ENCODE measurements at places on chromosomes 6 and 20.

- no peak for DNase-seq
Measured at GRCh38 chr6:44260011-44260410, 2.7 kb upstream of the SLC35B2 start.

- DNase-seq = no peak
Measured at GRCh38 chr20:51022803-51023616, at the start of gene KCNG1. KCNG1 (minus strand) TSS chr20:51023107; CDS start chr20:51010338, 12,769 bp downstream.

DNA sequence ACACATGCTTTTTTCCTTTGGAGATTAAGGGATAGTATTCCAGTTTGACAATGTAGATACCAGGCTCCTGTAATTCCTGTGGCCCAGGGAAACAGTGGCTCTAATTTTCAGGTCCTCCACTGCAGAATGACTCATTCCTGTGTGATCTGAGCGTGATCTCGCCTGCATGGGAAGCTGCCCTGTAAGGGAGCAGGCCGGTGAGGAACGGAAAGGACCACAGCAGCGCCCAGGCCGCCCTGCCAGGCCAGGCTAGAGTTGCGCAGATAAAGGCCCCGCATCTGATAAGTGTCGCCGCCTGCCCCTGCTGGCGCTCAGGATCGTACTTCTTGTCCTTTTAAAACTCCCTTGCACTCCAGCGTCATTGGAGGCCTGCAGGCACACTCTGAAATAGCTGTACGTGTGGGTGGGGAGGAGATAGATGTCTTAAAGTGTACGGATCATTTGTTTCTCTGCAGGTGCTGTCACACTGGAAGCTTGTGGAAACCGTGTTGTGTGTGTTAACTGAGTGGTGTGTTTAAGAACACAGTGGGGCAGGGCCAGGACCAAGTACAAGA is 60.7 kb downstream of the SYNJ2 start:
- DNase-seq = peak; percentile 48

DNA sequence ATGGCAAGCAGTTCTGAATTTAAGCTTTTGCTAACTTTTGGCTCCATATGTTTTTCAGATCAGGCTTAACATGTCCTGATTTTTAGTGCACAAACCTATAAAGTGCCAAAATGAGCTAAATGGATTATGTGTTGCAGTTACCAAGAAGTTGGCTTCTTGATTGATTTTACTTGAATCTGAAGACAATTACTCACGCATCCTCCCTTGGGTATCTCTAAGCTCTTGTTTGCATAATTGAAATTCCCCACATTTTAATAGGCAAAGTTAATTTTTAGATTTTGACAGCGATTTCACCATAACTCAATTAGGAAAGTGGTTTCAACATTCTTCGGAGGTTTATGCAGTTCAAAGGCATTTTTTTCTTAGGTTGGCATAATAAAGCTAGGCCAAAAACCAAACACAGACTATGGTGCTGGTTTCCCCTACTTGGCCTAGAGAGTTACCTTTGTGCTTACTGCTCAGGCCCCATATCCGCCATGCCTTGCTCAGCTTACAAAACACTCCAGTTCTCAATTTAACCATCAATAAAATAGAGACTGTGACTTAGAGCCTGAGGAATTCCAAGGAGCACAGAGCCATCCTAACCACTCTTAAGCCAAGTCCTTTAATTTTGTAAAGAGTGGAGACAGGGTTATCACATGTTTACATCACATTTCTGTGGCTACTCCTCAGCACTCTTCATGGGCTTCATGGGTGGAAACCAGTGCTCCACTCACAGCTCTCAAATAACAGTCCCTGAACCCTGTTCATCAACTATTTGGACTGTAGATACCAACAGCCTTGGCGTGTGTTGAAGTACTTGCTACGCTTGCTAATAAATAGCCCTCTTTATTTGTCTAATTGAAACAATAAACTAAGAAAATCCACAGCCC is 32.1 kb downstream of the LAMA4 start:
- peak; percentile 62 for DNase-seq

DNA sequence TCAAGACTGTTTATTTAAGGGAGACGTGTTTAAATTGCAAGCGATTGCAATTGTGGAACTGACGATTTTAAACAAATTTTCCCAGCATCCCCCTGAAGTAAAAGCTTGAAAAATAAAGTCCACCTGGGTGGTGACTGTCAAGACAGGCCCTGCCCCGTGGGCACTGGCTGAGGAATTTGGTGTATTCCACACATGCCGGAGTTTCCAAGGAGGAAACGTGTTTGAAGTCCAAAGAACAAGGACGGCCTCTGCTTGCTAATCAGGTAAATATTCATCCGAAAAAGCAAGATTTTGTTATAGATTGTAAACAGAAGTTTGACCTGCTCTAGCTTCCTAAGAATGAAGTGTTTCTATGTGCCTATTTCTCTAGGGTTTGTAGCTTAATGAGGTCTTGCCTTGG is 505.1 kb downstream of the QKI start:
- DNase-seq = no peak

DNA sequence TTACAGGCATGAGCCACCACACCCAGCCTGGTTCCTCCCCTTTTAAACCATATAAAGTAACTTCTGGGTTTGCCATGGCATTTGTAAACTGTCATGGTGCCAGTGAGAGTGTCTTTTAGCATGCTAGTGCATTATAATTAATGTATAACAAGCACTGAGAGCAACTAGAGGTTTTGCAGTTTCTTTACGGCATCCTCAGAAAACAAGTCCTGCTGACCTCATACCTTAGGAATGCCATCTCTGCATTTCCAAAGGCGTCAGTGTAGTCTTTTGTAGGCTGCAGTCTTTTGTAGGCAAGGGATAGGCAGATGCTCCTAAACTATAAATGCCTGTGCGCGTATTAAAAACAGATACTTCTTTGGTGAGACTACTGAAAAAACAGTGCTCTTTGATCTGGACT is 75.0 kb upstream of the EZR start:
- DNase-seq = peak; percentile 65

DNA sequence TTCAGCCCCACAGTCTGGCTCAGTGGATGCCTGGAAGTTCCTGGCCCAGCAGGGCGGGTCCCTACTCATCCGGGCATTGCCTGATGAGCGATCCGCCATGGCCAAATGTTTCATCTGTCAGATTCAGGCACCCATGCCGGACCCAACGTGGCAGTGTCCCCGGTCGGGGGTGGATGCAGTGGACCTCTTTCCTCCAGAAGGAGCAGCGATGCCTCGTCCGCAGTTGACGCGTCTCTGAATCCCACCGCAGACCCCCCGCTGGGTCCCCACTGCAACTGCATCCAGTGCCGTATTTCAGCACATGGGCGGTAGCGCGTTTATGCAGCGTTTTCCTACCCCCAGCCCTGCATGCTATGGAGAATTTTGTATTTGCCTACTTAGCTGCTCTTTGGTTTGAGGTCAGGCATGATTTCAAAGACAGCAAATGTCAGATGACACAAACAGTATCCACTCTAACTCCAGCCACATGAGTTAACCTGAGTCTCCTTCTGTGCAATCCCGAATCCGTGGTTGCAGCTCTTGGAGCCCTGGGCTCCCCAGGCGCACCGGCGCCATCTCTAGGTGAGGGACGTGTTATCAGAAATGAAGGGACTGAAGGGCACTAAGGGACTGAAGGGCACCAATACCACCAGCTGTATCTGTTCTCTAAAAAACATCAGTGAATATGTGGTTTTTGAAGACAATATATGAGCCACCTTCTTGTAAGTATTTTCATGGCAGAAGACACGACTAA is 72.6 kb upstream of the THBS2 start:
- DNase-seq = no peak

- no peak for DNase-seq
Measured at GRCh38 chr20:1508574-1508973, 17.4 kb upstream of the SIRPB2 start.

DNA sequence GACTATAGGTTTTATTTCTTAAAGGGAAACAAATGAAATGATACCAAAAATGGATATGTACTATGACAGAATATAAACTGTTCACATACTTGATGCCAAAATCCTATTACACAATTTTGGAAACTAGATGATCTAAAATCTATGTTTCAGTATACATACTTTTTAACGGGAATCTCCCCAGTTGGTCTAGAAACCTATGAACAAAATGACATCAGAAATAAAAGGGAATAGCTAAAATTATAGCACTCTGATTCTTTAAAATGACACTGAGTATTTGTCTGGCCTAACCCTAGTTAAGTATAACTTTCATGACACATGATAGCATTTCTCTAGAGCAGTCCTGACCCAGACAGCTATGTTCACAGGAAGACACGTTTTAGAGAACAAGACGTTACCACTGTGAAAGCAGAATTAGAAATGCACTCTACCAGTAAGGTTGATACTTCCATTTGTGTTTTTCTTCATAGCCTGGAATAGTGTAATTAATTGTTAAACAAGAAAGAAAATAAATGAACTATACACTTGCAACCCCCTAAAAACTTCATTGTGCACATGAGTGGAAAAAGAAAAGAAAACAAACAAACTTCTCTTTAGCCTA is 3.3 kb downstream of the OSER1 start:
- DNase-seq = no peak

DNA sequence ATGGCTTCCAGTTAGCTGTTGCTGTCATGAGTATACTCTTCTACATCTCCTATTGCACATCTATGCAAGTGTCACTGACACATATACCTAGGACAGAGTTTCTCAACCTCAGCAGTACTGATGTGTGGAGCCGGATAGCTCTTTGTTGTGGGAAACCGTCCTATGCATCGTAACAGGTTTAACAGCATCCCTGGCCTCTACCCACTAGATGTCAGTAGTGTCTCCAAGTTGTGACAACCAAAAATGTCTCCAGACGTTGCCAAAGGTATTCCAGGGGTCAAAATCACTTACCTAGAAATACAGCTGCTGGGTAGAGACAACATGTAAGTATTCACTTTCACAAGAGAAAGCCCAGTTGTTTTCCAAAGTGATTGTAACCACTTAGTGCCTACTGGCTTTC is 637.6 kb downstream of the RNF144B start:
- no peak for DNase-seq

DNA sequence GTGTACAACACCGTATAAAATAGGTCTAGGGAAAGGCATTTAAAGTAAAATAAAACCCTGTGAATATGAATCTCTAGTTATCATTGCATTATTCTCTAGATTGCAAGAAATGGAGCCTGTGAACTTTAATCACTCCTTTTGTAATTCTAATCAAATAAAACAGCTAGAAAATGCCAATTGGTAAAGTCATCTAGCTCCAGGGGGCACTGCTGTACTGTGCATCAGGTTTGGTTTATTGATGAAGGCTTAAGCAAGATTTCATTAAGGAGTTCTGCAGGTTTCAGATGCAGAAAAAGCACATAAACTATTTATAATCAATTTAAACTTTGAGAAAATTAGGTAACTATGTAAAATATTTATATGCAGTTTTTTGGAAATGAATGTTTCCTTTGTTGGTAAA is 645.0 kb downstream of the PHF3 start:
- DNase-seq = no peak

GRCh38 chr20:1526896-1527295 is 30.6 kb downstream of the SIRPD start:
- DNase-seq = no peak

- no peak for DNase-seq
Measured at GRCh38 chr6:130781557-130781956, 45.6 kb upstream of the SMLR1 start.

GRCh38 chr6:37433657-37434271 is 743 bp downstream of the CMTR1 start:
- no peak for DNase-seq

- DNase-seq = peak; percentile 98
Measured at GRCh38 chr6:148760568-148761526, 14.0 kb downstream of the UST start.

DNA sequence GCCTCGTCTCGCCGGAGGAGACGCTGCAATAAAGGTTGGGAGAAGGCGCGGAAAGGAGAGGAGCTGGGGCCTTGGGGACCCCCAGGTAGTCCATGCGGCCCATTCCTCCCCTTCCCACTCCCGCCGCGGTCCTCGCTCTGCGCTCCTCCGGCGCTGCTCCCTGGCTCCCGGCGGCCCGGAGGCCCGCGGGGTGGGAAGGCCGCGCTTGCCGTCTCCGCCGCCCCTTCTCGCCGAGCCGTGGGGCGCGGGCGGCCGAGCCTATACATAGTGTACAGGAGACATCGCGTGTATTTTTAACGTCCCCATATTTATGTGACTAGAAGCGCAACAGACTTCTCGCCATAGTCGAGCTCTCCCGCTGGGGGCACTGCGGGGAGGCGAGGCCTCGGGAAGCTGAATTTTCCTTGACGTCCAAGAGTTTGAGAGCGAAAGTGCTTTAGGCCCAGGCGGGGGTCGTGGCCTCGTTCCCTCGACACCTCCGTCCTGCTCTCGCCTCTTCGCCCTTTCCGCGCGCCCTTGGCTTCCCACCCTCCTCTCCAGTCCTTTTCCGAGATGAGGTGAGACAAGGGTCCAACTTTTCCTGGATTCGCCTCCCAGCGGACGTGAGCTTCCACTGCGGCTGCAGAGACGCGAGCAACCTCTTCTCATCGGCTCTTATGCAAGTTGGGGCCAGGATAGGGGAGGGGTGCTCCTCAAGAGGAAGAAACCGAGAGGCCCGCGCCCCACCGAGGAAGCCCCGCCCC is 29.0 kb downstream of the SLC12A5 start:
- DNase-seq = no peak

DNA sequence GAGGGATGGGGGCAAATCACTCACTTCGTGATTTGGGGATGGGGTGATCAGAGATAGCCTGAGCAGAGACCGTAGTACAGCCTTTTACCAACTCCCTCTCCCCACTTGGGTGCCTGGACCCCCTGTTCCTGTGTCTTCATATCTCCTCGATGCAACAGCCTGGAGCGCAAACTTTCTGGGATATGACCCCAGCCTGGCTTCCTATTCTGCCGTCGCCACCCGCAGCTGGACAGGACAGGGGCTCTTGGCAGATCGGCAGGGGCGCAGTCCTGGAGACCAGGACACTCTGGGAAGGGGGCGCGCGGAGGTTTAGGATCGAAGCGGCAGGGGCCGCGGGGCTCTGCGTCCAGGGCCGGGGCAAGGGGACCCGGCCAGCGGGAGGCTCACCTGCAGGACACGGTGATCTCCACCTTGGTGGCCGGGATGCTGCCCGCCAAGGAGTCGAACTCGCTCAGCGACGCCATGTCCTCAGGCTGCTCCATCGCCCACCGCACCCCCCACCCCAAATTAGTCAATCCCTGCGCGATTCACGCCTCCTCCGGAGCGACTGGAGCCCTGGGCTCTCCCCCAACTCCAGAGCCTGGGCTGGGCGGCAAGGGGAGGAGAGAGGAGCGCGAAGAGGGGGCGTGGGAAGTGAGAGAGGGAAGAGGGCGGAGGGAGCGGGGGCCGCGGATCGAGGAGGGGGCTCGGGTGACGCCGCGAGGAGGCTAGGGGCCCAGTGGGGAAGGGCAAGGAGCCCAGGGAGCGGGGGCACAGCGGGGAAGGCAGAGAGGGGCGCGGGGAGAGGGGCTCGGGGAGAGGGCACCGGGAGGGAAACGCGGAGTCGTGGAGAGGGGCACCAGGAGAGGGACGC is at the start of gene CPNE5:
Gene CPNE5, minus strand, starts transcription at position 549 of the 853 bp plus-strand sequence. Its CDS starts 67 bp downstream, at position 482.
- no peak for DNase-seq

- no peak for DNase-seq
Measured at GRCh38 chr6:162857326-162857725, 129.6 kb downstream of the PACRG start.

All from skeletal muscle cell (primary cell).